ENCODE measurements at places on chromosomes 12 and 14. TPM values are rescaled to one million over a fixed set of nuclear protein-coding genes. Genes with fewer than 3 reads are reported as not detected.

DNA sequence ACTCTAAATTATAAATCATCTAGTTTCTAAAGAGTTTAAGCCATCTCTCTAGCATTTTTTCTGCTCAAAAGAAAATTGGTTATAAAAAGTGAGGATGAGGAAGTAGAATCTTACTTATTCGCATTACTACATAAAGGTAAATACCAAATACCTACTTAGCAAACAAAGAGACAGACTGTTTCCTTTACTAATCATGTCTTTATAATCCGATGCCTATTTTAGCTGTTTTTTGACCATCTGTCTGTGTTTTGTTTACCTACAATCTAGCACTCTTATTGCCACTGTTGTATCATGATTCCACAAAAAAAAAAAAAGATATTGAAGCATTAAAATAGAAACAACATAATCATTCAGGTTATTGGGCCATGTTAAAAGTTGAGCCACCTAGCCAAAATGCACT, 396.2 kb downstream of the PAWR start:
- DNase-seq = no peak

GRCh38 chr14:81535396-81536164, 1.9 kb upstream of the SEL1L start:
- DNase-seq = no peak

DNA sequence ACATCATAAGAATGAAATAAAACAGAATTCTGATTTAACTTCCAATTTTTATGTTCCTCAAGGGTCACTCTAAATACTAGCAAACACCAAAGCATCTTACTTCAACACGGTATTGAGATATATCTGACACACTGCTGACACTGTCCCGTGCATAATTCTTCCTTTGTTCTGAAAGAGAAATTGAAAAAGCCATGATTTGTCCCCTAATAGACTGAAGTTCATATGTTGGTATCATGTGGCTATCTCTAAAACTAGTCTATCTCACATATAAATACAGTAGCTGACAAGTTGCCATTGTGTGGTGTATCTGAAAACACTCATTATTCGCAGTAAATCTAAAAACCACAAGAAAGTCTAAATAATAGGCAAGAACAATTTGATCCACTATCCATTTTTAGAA, 118.4 kb downstream of the EPS8 start:
- no peak for DNase-seq

The NRXN3 gene
- 6.5 TPM for total RNA-seq

The PPP1R1A gene
- not detected for total RNA-seq

The PIK3C2G gene
- total RNA-seq = not detected

Data from SJSA1 (cell line).